BE2C (cell line): ENCODE measurements at places on chromosomes 1 and 21.
A peak's percentile ranks its signal among the peaks of the same experiment; 100 is the strongest.

GRCh38 chr1:35202048-35202719, 9.2 kb upstream of the SFPQ start:
- peak; percentile 63 for DNase-seq

DNA sequence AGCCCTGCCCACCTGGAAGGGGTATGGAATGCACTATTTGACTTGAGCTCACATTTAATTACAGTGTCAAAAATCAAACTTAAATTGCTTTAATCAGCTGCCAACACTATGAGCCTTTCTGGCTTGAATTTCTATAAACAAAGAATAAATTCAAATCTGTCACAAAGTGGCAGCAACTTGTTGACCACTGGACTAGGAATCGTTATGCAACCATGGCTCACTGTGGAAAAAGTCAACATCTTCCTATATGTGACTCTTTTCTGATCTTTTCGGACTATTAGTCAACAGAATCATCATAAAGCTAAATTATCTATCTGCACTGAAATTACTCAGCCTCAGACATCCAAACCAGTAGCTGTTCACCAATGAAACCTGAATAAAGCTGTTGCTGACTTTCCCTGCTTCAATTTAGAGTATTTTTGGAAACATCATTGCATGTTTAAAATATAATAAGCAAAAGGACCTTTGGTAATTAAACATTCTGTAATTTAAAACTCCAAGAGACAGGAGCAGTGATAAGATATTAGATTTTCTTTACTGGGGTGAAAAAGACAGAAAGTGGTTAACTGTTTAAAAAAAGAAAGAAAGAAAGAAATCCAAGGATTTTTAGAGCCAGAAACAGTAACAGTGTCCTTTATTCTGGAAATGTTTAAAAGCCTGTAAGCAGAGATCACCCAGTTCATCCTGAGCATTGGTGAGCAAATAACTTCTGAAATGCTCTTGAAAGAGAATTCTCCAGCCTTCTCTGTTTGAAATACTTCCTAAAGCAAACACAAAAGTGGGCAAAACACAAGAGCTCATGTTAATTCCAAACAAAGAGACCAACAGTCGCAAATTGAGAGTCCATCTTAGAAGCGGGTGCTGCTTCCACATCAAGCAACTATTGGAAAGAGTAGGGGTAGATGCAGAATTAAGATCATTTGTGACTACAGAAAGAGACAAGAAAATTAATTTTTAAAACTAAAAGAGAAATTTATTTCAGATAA, 26.2 kb upstream of the ERG start:
- DNase-seq, result no peak

- DNase-seq, result no peak
Measured at GRCh38 chr21:15060543-15061175, 4.1 kb downstream of the NRIP1 start.

- no peak for DNase-seq
Measured at GRCh38 chr1:241521718-241522117, 2.2 kb upstream of the FH start.

DNA sequence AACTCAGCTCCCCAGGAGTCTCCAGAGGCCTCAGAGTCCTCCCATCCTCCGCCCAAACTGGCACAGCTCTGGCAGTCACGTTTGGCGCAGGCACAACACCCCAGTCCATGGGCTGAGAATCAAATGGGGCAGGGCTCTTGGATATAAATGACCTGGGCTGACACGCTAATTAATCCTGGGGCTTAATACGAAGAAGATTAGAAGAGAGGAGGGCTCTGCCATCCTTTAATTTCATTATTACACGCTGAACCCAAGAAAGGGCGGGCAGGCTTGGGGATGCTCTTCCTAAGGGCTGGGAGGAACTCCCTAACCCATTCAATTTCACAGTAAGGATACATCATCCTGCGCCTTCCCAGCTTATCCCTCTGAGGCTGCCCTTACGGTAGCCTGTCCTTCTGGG, 2.4 kb downstream of the GRIK3 start:
- DNase-seq, result no peak

DNA sequence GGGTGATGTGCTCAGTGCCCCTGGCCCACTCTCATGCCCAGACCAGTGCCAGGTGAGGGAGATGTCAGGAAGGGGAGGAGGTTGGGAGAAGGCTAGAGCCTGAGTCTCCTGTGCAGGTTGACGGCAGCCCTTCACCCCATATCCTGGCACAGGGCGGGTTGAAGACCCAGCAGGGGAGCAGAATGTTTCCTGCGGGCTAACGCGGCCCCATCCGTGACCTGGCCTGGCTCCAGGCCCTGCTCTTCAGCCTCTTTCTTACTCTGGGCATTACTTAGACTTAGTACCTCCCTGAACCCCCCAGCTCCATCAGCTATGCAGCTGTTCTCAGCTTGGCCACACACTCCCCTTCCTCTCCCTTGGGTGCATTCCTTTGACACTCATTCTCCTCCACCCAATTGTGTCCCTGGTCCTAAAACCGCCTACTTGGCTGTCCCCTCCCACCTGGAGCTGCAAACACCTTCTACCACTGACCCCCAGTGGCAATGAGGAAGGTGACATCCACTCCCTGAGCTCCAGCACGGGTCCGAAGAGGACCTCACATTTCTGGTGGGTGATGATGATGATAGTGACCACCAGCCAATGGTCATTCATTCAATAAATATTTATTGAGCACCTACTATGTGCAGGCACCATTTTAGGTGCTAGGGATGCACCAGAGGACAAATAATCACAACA, 179.0 kb downstream of the PTPRU start:
- no peak for DNase-seq
